C1 segment of cervical spinal cord (tissue), 14 donors: ENCODE measurements at places on chromosomes 2 and 18.

DNA sequence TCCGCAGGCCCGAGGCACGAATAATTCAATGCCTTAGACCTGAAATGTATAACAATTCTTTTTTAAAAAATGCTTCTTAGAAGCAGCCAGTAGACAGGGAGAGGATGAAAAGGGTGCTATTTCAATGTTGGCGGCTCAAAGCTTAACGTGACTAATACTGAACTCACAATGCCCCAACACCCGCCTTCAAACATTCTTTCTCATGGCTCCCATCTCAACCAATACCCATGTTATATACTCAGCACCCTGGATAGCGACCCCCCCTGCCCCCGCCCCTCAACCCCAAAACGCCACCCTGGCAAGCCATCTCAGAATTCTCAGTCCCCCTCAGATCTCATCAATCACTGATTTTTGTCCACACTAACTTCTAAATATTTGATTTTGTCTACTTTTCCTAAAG is 4.4 kb downstream of the FBXO41 start:
- no peak for DNase-seq

- DNase-seq = no peak
Measured at GRCh38 chr2:72719416-72719815, 106.4 kb downstream of the EXOC6B start.

- no peak for DNase-seq
Measured at GRCh38 chr2:33130054-33130447, 183.3 kb downstream of the LTBP1 start.

GRCh38 chr2:226184940-226185615 is 614.5 kb downstream of the IRS1 start:
- no peak for DNase-seq

DNA sequence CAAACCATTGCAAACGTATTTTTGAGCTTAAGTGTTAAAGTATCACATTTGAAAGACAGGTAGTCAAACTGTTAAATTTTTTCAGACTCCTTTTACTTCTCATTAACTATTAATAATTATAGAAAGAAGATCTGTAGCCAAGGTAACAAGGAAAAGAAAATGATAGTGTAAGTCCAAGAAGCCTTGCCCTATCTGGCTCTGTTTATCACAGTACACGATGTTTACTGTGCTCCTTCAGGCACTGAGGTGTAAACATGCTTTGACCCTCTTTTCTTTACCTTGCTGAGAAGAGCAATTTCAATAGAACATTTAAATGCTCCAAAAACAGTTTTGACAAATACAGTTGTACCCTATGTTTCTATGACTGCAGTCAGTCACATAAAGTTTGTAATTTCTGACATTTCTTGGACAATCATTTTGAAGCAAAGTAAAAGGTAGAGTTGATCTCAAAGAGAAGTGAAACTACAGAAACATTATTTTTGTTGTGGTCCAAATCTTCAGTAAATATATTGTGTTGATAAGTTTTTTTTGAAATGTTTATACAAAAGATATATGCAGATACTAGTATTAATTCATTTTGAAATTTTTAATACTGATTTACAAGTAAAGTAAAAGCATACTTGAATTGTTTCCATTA is 152.6 kb upstream of the KYNU start:
- DNase-seq = no peak

DNA sequence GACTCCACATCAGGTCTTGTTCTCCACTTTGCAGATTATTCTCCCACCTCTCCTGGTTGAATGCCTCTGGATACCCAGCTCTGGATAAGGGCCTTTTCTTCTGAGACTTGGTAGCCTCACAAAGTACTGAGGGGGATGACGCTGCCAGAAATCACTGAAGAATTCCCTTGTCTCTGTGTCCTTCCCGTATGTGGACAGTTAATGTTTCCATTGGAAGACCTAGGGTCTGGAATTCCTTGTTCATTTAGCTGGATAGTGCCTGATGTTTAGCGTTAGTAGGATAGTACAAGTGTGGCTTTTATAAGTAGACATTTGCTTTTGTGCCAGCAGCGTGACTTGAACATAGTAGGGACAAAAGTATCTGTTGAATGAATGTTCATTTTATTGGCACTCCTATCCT is 76.9 kb downstream of the CLHC1 start:
- no peak for DNase-seq

DNA sequence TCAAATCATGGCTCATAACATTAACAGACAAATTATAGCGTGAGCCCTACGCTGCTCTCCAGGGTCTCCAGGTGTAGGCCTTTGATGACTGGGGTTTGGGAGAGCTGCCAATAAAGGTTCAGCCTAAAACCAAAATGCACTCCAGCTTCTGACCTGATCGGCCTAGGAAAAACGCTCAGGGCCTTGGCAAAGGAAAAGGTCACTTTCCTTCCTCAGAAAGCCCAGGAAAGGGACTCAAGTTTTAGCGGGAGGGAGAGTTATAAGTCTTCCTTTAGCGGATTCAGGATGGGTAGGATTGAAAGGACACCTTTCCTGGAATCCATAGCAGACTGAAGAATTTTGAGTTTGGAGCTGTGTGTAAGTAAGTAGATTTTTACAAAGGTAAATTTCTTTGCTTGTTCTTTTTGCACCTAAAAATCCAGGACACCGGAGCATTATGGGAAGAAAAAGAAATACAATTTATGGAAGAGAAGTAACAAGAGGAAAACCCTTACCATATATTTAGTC is 8.8 kb downstream of the EVX2 start:
- no peak for DNase-seq

DNA sequence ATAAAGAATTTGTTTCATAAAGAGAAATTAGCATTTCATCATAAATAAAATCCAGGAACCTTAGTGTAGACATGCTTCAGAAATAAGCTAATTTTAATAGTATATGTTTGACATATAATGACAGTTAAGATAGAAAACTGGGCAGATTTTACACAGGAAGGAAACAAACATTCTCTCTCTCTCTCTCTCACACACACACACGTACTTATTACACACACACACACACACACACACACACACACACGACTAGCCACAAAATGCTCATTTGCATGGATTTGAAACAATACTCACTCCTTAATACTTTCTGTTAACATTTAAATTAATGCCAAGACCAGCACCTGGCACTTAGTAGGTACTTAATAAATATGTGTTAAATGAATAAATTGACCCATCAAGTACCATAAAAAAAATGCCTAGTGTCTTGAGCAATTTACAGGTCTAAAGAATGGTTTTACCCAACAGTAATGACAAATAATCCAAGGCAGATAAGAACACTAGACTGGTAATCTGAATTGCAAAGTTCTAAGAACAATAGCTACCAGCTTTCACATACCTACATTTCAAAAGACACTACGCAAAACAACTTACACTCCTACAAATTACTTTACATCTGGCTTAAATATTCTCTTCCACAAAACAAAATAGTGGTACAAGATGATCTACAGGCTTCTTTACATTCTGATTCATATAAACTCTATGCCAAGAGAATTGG is 2.9 kb upstream of the GALNT3 start:
- DNase-seq = no peak

DNA sequence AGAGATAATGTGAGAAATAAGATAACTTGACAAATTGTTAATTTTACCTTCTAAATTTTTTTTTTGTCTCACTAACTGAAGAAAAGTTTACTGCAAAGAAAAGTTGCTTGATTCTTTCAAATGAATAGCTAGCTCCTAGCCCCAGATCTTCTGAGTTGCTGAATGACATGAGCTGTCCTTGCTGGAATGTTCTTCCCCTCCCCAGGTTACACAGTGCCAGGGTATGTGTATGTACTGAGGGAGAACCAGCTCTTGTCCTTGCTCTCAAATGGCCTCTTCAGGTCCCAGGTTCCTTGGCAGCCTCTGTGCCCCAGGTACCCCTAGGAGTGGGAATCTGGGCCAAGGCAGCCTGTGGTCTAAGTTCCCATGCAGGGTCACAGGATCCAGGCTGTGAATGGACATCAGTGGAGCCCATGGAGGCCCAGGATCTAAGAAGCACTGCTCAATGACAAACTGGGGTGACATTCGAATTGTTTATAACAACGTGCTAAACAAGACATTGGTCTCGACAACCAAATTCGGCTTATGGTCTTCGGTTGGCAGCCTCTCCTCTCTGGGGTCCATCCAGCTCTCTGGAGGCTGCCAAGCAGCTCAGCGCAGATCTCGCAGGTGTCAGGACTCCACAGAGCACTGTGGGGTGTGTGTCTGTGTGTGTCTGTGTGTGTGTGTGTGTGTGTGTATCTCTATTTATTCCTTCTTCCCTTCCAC is 17.1 kb upstream of the INO80C start:
- no peak for DNase-seq

DNA sequence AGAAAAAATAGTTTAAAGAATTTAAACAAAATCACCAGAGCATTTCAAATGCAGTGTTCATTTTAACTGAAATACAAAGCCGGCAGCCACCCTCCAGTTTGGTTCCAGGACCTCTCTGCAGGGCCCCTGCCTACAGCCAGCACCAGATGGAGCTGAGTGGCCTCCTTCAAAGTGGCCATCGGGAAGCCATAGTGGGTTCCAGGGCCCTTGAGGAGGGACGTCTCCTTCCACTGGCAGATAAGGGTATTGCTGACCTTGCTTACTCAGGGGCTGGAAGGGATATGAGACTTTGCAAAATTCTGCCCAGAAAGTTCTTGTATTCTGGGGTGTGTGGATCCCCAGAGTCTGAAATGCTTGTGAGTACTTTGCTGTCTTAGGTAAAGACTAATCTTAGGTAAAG is 205.2 kb upstream of the APCDD1 start:
- no peak for DNase-seq

- DNase-seq = no peak
Measured at GRCh38 chr2:149449017-149449416, 118.6 kb downstream of the LYPD6 start.

GRCh38 chr2:10019602-10020400 is 23.5 kb upstream of the KLF11 start:
- no peak for DNase-seq

DNA sequence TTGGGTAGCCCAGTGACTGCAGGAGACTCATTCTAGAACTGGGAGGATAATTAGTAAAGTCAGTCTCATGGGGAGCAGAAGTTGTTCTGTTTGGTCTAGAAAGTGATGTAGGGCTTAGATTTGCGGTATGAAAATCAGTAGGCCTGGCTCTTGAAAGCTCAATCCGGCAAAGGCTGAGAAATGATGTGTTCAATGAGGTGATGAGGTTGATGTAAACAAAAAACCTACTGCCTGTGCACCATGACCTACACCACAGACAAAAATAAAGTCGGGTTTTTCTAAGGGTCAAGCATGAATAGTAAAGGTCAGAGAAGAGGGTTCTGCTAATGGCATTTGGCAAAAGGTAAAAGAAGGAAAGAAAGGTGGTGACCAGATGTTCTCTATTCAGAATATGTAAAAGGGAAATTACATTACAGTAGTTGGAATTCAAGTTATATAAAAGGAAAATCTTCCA is 80.8 kb upstream of the COL5A2 start:
- DNase-seq = no peak

- no peak for DNase-seq
Measured at GRCh38 chr2:31247711-31248110, 13.8 kb downstream of the EHD3 start.

DNA sequence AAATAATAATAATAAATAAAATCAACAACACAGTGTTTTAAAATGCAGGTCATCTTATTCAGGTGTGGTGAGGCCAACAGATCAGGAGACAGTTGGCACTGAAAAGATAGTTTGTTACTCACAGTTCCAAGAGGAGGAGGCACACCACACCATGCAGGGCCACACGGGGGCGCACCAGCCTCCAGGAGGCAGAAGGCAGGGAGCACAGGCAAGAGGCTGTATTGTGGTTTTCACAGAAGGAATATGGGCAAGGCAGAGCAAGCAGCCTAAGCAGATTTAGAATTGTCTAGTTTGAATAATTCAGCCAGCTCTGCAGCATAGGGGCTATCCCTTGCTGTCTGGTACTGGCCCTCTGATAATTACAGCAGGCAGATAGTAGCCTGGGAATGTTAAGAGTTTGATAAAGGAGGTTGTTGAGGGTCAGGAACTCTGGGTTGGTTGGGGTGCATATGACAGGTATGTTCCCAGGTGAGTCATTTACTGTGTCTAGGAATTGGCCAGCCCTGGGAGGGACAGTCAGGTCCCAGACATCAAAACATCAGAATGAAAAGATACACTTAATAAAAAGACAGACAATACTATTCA is 31.3 kb downstream of the KIAA2012 start:
- no peak for DNase-seq

- no peak for DNase-seq
Measured at GRCh38 chr2:64825831-64826491, 163.2 kb upstream of the SLC1A4 start.

- DNase-seq = peak; percentile 13
Measured at GRCh38 chr18:46756025-46756558, 761 bp downstream of the ST8SIA5 start.

DNA sequence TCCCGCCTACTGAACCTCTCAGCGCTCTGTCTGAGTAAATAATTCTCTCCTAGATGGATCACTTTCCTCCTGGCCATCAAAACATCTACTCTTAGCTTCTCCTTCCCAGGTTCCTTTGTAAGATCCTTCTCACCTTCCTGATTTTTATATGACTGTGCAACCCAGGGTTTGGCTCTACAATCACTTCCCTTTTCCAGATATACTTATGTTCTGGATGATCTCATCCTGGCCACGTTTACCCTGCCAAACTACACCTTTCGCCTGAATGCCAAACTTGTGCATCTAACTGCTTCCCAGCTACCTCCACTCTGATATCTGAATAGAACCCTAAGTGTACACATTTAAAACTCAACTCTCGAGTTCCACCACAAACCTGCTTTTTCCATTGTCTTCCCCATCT is 290.5 kb upstream of the REV1 start:
- DNase-seq = no peak

GRCh38 chr18:47175898-47176575 is at the start of gene IER3IP1:
TSS of gene IER3IP1 (minus strand) at chr18:47176364. CDS start at chr18:47176277, 87 bp downstream.
- DNase-seq = peak; percentile 88

GRCh38 chr2:186256540-186256939 is 229.5 kb upstream of the ZC3H15 start:
- DNase-seq = no peak

DNA sequence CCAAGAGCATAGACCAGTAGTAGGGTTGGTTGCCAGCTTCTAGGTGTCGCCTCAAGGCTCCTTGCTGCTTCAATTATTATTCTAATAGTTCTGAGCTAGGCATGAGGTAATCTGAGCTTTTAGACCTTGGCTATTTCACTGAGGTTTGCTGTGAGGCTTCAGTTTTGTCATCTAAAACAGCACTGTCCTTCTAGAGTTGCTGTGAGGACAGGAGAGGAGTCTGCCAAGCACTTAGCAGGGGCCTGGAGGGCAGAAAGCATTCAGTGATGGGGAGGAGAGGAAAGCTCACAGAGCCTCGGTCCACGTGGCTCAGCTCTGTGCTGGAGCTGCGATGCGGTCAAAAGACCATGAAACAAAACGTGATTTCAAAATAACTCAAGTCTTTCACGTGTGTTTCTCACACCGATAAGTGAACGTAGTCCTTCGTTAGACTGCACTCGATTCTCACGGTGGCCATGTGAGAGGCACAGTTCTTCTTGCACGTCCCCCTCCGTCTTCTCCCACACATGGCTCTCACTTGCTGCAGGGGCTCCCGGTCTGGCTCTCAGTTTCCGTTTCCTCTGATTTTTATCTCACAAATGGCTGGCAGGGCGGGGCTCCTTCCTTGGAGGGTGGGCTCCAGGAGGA is 113.7 kb downstream of the B3GNT2 start:
- peak; percentile 46 for DNase-seq
